ENCODE measurements at places on chromosomes 2 and 18. TPM values are rescaled to one million over a fixed set of nuclear protein-coding genes. Genes with fewer than 3 reads are reported as not detected.

The SNED1 gene
- total RNA-seq, result not detected

DNA sequence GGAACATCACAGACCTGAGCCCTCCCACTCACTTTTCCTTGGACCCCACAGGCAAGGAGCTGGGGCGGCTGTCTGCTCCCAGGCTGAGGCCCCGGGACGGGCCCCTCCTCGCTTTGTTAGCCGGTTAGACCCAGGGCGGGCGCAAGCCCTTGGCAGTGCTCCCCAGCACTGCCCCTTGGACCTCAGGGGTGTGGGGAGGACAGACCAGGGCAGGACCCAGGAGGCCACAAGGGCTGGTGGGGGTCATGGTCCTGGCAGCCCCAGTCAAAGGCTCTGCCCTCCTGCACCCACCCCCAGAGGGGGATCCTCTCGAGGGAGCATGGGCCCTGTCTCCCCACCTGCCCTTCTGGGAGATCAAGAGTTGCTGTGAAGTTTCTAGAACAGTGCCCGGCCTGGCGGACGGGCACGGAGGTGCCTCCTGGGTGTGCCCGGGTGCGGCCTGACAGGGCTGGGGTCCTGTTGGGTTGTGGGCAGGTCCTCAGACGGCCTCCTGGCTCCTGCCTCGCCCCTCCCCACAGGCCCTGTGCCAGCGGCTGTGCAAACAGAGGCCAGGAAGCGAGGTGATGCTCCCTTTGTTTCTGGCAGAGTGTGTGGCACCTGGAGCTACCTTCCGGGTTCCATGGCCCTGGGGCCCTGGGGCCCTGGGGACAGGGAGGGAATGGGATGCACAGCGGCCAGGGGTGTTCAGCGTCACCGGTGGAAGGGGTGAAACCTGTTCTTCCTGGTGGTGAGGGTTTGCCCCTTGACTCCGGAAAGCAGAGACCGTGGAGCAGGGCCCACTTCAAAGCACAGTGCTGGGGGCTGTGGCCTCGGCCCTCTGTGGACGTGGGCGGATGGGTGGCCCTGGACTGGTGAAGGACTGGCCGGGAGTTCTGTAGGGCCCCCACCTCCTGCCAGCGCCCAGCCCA, 2.9 kb upstream of the GAL3ST2 start:
- no peaks in the 10 kb centered on the region for H3K27me3 ChIP-seq
- no peak overlapping the region for H3K4me3 ChIP-seq
- peaks cover 53% of the 10 kb centered on the region for H3K4me1 ChIP-seq
- DNase-seq, result no peak

DNA sequence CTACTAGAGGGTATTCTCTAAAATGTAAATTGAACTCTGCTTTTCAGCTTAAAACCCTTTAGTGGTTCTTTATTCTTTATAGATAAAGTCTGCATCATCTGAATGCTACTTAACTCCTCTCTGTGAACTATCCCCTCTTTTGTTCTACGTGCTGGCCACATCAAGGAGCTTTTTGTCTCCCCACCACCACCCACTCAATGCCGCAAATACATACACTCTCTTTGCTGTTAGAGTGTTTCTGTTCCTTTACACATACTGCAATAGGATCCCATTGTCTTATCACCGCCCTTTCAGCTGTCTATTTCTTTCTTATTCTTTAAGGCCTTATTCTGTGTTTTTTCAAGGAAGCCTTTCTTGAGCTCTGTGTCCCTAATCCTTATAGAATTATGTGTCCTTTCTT, 83.3 kb downstream of the EML4 start:
- no peak for DNase-seq
- H3K27me3 ChIP-seq, result no peaks in the 10 kb centered on the region
- no peak overlapping the region for H3K4me3 ChIP-seq
- H3K36me3 ChIP-seq, result no peaks in the 10 kb centered on the region
- H3K4me1 ChIP-seq, result no peaks in the 10 kb centered on the region
- no peak overlapping the region for H3K27ac ChIP-seq

- H3K27ac ChIP-seq, result no peak overlapping the region
- H3K4me1 ChIP-seq, result no peaks in the 10 kb centered on the region
- no peaks in the 10 kb centered on the region for H3K27me3 ChIP-seq
- no peak for DNase-seq
Measured at GRCh38 chr2:68741805-68742306, 7.2 kb downstream of the ARHGAP25 start.

GRCh38 chr2:54341656-54342055, 85.6 kb upstream of the TSPYL6 start:
- no peaks in the 10 kb centered on the region for H3K36me3 ChIP-seq
- H3K27me3 ChIP-seq, result no peaks in the 10 kb centered on the region
- no peaks in the 10 kb centered on the region for H3K4me1 ChIP-seq
- H3K4me3 ChIP-seq, result no peak overlapping the region
- no peak overlapping the region for H3K27ac ChIP-seq

GRCh38 chr18:22846088-22846683, 86.9 kb upstream of the RBBP8 start:
- H3K27me3 ChIP-seq, result no peaks in the 10 kb centered on the region
- H3K27ac ChIP-seq, result no peak overlapping the region
- no peak overlapping the region for H3K4me3 ChIP-seq
- peaks cover 37% of the 10 kb centered on the region for H3K4me1 ChIP-seq

DNA sequence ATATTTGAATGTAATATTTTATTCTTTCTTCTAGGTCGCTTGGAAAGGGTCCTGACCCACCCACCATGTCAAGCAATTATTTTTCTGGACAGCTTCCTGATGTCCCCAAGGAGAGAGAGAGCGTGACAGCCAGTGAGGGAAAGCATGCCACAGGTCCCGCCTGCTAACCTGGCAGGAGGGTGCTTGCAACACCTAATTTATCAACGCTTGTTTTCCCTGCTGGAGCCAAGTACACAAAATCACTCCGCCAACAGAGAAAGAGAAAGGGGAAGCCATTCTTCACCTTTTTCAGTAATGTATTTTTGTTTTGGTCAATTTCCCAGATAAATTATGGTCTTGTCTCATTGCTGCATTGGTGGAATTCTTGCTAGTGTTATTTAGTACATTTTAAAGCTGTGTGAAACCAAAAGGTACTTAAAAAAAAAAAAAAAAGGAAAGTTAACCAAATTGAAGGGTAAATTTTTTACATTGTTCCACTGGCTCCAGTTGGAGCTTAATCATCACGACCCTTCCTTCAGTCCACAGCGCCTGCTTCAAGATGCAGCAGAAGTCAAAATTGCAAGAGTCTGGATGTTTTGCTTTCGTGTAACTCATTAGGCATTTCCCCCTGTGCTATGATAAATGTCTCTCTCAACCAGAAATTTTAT, 88.5 kb upstream of the COPS8 start:
- H3K36me3 ChIP-seq, result no peaks in the 10 kb centered on the region
- no peak overlapping the region for H3K4me3 ChIP-seq
- no peaks in the 10 kb centered on the region for H3K4me1 ChIP-seq
- no peak for DNase-seq

- H3K27me3 ChIP-seq, result no peaks in the 10 kb centered on the region
- H3K36me3 ChIP-seq, result no peaks in the 10 kb centered on the region
- H3K4me3 ChIP-seq, result no peak overlapping the region
- no peak for DNase-seq
Measured at GRCh38 chr2:196987649-196988364, 61.3 kb upstream of the PGAP1 start.

DNA sequence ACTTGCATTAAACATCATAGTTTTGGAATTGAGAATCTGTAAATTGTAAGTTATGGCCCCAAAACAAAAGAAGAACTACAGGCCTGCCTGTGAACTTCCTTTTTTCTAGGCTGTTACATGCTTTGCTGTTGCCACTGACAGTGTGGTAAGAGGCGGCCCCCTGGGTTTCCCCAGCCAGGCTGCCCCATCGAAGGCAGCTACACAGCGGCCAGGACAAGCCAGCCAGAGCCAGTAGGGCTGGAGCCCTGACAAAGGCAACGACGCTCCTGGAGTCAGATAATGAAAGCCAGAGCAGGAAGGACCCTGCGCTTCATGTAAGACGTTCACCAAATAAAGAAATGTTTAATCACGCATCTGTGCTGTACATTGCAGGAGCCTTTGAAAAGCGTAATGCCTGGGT, 55.0 kb downstream of the ANKRD44 start:
- no peak overlapping the region for H3K27ac ChIP-seq
- H3K4me3 ChIP-seq, result no peak overlapping the region
- DNase-seq, result no peak
- H3K4me1 ChIP-seq, result no peaks in the 10 kb centered on the region

- peaks cover 38% of the 10 kb centered on the region for H3K4me1 ChIP-seq
- no peak for DNase-seq
- no peak overlapping the region for H3K4me3 ChIP-seq
- H3K36me3 ChIP-seq, result no peaks in the 10 kb centered on the region
Measured at GRCh38 chr2:227464361-227464760, 7.6 kb upstream of the AGFG1 start.

- H3K27ac ChIP-seq, result no peak overlapping the region
- DNase-seq, result no peak
Measured at GRCh38 chr2:120343100-120343432, 2.9 kb upstream of the INHBB start.

- H3K4me3 ChIP-seq, result no peak overlapping the region
- DNase-seq, result no peak
- no peak overlapping the region for H3K27ac ChIP-seq
- no peaks in the 10 kb centered on the region for H3K4me1 ChIP-seq
Measured at GRCh38 chr18:1302861-1303260, 398.2 kb downstream of the ADCYAP1 start.

All from Caco-2 (cell line).